ENCODE measurements at places on chromosomes 1 and 21. TPM values are rescaled to one million over a fixed set of nuclear protein-coding genes. Genes with fewer than 3 reads are reported as not detected.

The FMO2 gene
- total RNA-seq = 0.07 TPM

The FOXD3 gene
- not detected for total RNA-seq

The LRRC3 gene
- 0.34 TPM for total RNA-seq

The PODN gene
- not detected for total RNA-seq

The RPE65 gene
- not detected for total RNA-seq

The LIPI gene
- total RNA-seq = not detected

The SLC1A7 gene
- not detected for total RNA-seq

The LAPTM5 gene
- total RNA-seq = under 0.01 TPM

The TSPEAR gene
- total RNA-seq = not detected

The CRYAA gene
- total RNA-seq = not detected

The TBX19 gene
- 0.68 TPM for total RNA-seq

The CGN gene
- total RNA-seq = 1.7 TPM

The RHBDL2 gene
- 5.1 TPM for total RNA-seq

Data from nasal cavity respiratory epithelium epithelial cell of viscerocranial mucosa (primary cell).